ENCODE measurements at places on chromosomes 11 and 22.

DNA sequence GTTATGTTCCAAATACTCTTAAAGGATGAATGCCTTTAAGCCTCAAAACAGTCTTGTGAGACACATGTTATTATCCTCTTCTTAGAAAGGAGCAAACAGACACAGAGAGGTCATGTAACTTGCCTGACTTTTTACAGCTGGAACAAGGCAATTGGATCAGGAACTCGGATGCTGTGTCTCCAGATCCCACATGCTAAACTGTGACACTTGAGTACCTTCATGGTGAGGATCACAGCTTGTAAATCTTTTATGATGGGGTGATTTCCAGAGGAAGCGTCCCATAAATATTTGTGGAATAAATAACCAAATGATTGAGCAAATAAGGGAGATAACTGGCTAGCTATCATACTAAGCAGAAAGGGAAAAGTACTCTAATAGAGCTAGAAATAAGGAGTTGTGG is 171.2 kb downstream of the C11orf91 start:
- DNase-seq = no peak

DNA sequence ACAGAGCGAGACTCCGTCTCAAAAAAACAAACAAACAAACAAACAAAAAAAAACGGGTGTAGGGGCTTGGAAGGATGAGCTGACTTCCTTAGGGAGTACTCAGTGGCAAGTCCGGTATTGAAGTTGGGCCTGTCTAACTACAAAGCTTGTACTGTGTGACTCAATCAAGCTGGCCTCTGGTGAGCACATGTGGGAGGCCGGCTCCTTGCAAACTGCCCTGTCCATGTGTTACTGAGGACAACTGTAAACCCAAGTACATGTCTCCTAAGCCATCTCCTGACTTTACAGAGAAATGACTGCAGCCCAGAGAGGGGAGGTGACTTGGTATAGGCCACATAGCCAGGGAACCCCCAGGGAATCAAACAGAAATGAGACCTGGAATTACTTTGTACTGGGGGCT is 11.6 kb downstream of the RIBC2 start:
- no peak for DNase-seq

GRCh38 chr11:113394919-113395318 is 7.3 kb downstream of the ANKK1 start:
- no peak for DNase-seq

DNA sequence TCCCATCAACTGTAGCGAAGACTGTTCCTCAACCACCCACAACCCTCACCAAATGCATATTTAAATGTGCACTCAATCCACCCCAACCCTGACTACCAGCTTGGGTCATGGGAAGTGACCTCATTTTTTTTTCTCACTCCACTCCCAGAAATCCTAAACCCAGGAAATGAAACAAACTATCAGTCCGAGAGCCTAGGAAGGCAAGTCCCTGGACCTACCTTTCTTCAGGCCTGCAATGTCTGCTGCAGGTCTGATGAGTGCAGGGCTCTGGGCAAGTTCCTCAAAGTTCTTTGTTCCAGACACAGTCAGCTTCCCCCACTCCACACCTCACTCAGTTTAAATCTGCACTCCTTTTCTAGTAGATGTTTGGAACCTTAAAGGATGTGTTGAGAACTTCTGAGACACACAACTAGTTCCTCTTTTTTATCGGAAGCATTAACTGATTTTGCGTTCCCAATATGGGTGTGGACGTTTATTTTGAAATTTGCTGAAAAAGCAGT is at the start of gene MS4A4E:
TSS of gene MS4A4E (minus strand) at position 398 of the 500 bp plus-strand sequence. CDS start 13,082 bp downstream, outside the sequence.
- DNase-seq = no peak

- no peak for DNase-seq
Observed at GRCh38 chr11:83648610-83649527, 362.7 kb upstream of the CCDC90B start.

DNA sequence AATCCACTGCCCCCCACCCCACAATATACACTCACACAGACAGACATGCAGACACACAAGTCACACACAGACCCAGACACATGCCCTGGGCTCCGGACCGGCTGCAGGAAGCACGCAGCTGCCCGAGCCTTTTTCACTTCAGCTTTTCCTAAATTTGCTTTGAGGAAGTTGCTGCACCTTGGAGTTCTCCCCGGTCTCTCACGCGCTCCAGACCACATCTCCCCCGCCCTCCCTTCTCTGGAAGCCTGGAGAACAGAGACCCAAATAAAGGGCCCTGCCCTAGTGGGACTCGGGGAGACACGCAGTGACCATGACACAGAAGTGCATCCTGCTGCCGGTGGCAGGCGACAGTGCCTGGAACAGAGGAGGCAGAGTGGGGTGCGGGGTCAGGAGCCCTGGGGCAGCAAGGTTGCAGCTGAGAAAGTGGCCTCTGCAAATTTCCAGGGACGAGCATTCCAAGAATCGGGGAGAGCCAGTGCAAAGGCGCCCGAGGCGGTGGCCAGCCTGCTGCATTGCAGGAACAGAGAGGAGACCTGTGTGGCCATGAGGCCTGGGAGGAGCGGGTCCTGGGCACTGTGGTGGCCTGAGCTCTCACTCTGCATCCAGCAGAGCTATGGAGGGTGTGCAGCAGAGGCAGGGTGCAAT is 19.1 kb downstream of the RPL3 start:
- DNase-seq = no peak

DNA sequence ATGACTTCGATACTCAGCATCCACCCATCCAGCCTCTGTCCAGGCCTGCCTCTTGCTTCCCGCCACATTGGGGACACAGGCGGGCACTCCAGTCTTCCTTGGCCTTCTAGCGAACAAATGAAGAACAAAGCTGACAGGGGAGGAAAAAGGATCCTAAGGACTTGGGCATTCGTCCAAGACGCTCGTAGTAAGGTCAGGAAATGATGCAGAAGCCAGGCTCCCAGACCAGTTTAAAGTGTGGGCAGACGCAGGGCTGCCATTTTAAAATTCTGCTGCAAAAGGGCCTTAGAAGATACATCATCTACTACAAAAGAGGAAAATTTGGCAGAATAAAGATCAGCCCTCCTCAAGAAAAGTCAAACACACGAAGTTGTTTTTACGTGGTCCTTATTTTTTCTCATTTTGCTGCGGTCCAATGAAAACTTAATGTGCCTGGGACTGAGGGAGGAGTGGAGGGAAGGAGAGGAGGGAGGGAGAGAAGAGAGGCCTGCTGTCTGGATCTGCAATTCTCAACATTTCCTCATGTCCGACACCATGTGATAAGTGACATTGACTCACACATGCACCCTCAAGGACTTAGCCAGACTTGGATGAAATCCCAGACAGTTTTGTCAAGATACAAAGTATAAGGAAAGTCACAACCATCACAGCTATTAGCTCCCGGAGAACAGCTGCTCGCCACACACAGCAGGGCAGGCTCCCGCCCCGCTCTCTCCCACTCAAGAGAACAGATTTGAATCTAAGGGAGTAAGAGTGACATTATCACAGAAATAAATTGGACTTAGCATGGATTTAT is 5.7 kb downstream of the DNAL4 start:
- DNase-seq = no peak

DNA sequence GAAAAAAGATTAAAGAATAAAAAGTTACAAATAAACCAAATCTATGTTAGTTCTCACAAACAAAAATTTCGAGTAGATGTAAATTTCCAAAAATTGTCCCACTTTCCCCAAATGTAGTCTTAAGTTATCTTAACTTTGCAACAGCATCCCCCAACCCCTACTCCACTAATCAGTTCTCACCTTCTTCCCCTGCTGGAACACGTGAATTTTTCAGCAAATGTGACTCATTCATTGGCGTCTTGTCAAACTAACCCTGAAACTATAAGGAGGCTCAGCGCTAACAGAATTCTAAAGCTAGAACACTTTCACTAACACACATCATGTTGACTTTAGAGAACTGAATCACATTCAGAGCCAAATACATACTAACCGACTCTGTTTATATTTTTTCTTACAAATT is 46.1 kb downstream of the PHF21A start:
- DNase-seq = no peak

DNA sequence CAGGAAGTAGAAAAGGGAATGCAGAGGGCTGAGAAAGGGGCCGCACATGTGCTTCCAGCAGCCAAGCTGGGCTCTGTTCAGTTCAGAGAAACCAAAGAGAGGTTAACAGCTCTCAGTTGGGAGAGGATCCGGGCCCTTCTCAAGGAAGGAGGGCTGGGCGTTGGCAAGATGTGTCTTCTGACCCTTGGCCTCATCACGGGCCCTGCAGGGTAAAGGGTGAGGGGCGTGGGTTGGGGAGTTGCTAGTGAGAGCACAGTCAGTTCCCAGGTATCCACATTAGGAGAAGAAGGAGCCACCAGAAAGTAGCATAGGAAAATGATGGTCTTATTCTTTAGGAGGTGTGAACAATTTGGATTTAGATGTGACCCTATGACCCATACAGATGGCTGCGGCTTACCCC is 73.0 kb downstream of the OSBP2 start:
- DNase-seq = no peak

DNA sequence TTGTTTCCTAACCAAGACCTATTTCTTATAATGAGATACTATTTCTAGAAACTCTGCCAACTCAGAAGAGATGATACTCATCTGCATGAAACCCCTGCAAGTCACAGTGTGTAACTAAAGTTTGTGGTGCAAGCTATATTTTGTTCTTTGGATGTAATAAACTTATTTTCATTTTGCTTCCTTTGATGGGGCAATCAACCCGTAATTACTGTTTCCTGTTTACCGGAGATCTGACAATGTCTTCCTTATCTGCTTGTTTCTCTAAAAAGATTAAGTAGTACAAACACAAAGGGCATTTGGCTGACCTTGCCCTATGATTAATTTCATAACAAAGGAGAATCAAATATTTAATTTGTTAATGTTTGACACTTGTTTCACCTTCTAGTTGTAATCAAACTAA is 846.6 kb upstream of the ANO3 start:
- DNase-seq = no peak

- no peak for DNase-seq
Observed at GRCh38 chr11:12272821-12273617, 104.4 kb upstream of the PARVA start.

GRCh38 chr11:123069908-123070821 is 8.2 kb upstream of the HSPA8 start:
- no peak for DNase-seq

DNA sequence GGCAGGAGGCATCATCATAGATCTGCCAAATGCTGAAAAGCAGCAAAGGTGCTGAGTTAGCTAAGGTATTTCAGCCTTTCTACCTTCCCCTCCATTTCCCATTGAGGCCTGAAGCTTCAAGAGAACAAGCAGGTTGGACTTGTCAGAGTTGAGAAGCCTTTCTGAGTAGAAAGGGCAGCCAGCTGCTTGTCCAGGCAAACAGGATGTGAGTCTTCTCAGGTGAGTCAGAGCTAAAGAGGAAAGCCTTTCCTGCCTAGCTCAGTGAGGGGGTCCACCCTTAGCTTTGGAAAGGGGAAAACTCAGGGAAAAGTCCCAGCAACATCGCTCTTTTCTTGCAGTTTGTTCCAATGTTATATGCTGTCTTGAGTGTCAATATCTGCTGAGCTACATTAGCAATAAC is 13.2 kb upstream of the MPZL2 start:
- DNase-seq = no peak

GRCh38 chr22:44870021-44870420 is 117.6 kb downstream of the ARHGAP8 start:
- DNase-seq = no peak

DNA sequence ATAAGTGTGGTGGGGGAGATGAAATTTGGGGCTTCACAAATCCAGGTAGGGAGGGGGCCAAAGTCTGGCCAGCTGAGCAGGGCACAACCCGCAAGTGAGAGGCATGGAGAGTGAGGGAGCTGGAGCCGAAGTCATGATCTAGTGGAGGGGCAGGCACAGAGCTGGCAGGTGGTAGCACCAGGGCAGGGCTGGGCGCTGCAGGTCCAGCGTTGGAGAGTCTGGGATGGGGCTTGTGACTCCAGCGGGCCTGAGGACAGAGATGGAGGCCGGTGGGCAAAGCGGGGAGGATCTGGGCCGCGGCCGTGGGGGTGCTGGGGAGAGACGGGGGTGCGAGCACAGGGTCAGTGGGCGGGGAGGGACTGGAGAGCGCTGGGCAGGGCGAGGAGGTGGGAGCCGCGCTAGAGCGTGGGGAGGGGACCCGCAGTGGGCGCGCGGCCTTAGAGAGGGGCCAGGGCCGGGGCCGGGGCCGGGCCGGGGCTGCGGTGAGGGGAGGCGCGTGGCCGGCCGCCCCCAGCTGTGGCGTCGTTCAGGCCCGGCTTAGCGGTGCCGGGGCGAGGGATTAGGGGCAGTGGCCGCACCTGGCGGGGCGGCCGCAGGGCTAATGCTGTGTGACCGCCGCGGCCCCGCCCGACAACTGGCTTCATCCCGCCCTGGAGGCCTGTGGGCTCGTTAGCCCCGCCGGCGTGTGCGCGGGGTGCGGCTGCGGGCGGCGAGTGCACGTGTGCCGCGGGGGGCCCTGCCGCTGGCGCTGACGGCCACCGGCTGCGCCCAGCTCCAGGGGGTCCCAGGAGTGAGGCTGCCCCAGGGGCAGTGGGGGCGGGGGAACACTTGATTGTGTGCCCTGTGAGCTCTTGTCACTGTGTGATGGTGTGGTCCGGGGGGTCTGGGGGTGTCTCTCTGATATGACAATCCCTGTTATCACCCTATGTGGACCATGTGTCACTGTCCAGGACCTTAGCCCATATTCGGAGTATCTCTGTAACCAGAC is 23.6 kb upstream of the MYOD1 start:
- no peak for DNase-seq

GRCh38 chr11:43790444-43790794 is 90.2 kb upstream of the ALKBH3 start:
- DNase-seq = no peak

GRCh38 chr11:78977009-78977408 is 402.3 kb upstream of the NARS2 start:
- no peak for DNase-seq

GRCh38 chr22:37497062-37497599 is 10.9 kb upstream of the MFNG start:
- no peak for DNase-seq

- DNase-seq = no peak
Observed at GRCh38 chr11:69299023-69299461, 5.1 kb downstream of the MYEOV start.

DNA sequence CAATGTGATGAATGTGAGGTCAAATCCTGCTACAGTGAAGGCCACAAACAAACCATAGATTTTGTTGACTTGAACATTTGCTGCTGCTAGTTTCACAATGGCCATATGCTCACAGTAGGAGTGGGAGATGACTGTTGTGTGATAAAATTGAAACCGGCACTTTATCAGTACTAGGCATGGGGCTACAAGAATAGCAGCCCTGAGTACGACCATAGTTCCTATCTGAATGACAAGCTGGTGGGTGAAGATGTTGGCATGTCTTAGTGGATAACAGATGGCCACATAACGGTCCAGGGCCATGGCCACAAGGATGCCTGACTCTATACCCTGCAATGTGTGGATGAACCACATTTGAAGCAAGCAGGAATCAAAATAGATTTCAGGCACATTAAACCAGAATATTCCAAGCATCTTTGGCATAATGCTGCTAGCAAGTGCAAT is 2.8 kb downstream of the OR52A1 start:
- no peak for DNase-seq

- peak; percentile 33 for DNase-seq
Observed at GRCh38 chr22:49930596-49931412, 12.4 kb downstream of the CRELD2 start.

- DNase-seq = no peak
Observed at GRCh38 chr22:41242396-41243117, 1.8 kb upstream of the CHADL start.

- no peak for DNase-seq
Observed at GRCh38 chr11:68440224-68440623, 20.3 kb upstream of the PPP6R3 start.

Data from caudate nucleus (tissue), 63 donors.